ENCODE measurements at places on chromosomes 7 and 10.

DNA sequence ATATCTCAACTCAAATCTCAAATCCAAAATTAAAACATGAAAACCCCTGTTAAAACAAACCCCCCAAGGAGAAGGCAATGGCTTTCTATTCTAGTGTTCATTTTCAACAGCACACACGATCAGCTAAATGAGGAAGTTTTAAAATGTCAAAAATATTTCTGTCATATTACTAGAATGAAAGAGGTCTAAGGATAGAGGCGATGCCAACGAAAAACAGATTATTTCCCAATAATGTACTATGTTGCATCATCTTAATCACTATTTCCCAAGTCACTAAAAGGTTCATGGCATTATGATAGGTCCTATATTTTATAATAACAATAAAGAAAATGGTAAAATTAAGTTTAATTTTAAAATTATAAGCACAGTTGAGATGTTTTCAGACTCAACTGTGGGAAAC, 10.1 kb downstream of the CNOT4 start:
- DNase-seq: no peak

DNA sequence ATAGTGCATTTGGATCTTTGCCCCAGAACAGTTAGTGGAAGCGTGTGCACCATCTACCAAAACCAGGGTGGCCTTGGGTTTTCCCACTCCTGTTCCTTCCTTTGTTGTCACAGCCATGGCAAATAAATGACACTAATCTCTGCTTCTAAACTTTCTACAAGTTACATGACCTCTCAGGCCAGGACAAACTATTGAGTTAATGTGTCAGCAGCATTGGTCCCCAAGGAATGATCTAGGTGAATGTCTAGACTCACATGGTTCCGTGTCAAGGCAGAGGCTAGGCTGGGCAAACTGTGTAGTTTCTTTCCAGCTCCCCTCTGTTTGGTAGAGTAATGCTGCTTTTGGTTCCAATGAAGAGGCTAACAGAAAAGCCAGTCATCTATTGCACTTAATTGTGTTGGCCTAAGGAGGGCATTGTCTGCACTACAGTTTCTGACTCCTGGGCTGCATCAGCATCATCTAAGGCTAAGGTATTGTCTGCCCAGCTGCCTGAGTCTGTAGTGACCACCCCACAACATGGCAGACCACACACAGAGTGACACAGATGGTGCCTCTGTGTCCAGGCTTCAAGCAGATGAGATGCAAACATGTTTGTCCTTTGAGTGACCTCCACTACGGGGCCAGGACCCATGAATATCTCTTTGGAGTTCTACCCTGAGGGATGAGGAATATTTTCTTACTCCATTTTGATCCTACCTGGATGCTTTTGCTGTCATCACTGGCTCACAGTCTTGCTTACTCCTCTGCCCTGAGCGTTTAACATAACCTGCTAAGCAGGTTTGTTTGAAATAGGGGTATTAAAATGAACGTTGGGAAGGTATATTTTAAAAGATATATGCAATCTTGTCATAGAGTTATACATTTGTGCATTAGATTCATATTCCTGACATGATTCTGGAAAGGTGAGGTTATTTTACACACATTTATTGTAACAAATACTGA, 1.7 kb downstream of the CYP3A4 start:
- DNase-seq: no peak

DNA sequence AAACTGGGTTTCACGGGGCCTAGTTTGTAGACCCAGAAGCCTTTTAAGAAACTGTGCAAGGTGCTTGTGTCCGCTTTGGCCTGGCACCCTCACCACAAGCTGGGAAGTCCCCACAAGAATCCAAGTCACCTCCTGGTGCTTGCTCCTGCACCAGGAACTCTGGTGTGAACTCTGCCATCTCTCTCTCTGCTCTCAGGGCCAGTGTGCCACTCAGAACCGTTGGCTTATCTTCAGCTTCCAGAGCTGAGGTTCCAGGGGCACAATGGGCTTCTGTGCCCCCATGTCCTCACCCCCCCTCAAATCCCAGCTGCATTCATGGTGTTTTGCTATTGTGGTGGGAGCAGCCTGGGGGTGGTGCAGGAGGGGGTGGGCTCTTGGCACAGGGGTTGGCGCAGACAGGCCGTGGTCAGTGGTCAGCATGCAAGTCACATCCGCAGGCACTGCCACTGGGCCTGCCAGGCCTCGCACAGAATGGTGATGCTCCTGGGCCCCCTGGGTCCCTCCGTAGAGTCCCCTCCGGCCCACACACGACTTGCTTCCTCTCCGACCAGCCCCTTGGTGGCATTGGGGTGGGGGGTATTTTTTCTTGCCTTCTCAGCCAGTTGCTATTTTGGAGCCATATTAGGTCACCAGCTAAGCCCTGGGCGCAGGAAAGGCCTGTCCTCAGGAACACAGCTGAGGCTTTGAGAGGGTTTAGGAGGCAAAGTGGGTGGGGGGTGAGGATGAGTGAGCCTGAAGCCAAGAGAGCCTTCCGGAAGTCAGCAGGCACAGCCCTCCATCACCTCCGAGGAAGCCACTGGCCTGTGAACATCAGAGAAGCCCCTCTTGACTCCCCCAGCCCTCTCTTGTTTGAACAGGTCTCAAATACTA, 3.0 kb downstream of the ZCCHC24 start:
- DNase-seq: peak; percentile 64

GRCh38 chr7:158534598-158534997, 53.0 kb downstream of the PTPRN2 start:
- no peak for DNase-seq

GRCh38 chr7:157389951-157390730, 53.3 kb downstream of the DNAJB6 start:
- no peak for DNase-seq

DNA sequence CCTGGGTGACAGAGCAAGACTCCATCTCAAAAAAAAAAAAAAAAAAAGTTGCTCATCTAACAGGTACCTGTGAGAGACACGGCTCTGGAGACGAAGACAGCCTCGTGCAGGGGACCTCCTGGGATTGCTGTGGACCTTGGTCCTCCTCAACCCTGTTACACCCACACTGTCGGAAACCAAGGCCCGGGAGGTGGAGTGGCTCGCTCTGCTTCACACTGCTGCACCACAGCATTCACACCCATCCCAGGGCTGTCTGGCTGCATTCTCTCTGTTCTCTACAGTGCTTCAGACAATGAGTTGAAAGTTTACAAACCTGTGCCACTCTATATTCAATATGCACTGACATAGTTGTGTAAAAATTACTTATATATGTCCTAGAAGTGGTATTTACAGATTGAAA, 101.0 kb upstream of the TNS3 start:
- DNase-seq: no peak

All from coronary artery (tissue), 2 donors.